CD4-positive, alpha-beta T cell treated with Interleukin-10 for 1 hour (primary cell): ENCODE measurements at places on chromosomes 3 and 15.

DNA sequence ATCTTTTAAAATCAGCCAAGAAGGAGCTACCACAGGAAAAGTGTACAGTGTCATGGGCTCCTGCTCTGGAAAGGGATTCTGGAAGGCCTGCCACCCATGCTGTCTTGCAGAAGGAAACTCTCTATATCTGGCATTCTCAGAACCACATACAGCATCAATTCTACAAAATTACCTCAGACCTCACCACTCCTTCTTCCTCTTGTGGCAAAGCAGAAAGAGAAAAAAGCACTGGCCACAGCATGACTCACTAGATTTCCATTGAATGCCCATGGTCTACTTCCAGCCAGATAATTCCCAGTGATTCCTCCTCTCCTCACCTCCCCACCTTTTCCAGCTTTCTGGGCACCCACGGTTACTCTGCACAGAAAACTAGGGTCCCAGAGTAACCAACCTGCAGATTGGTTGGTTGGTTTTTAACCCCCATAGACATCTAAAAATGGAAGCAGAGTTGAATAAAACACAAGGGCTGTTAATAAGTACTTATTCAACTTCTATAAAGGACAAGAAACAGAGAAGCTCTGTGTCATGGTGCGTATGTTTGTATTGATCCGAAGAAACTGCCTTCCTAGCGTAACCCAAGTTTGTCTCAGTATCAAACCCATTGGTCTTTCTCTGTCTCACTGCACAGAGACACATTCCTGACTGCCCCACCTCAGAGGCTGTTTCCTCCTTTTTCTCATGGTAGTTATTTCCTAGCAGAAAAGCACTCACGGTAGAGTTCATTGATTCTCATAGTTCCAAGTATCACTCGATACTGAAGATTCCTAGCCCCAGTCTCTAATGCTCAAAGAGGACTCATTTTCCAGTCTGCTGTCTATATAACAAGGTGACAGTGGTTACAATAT is 67.7 kb downstream of the LDHAL6B start:
- DNase-seq: no peak

DNA sequence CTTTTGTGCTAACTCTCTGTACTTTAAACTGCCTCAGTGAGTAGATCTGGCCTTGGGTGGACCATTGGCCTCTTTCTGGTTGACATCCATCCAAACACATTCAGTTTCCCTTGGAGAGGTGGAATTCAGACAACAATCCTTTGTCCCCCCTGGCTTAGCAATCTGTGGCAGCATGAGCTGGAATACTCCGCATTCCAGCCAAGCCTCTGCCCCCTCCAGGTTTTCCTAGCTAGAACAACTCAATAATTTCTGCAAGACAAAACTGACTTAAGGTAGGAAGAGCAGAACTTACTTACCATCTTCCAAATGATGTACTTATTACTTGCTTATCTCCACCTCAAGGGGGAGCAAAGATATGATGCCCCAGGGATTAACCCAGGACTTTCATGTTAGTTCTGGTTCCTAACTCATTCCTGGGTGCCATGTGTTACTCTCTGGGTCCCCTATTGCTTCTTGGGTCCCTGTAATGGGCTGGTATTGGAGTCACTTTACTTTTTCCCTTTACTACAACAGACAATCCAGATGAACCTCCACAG is 21.8 kb upstream of the IL16 start:
- DNase-seq: no peak

GRCh38 chr3:38644016-38644661 is 5.3 kb downstream of the SCN5A start:
- DNase-seq: no peak

DNA sequence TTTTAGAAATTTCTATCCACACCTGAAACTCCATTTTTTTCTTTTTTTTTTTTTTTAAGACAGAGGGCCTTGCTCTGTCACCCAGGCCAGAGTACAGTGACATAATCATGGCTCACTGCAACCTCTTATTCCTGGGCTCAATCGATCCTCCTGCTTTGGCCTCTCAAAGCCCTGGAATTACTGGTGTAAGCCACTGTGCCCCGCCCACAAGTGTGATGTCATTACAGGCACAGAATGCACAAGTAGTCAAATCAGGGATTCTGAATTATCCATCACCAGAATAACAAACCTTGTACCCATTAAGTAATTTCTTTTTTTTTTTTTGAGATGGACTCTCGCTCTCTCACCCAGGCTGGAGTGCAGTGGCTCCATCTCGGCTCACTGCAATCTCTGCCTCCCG is 1.9 kb downstream of the UQCRC1 start:
- DNase-seq: no peak

DNA sequence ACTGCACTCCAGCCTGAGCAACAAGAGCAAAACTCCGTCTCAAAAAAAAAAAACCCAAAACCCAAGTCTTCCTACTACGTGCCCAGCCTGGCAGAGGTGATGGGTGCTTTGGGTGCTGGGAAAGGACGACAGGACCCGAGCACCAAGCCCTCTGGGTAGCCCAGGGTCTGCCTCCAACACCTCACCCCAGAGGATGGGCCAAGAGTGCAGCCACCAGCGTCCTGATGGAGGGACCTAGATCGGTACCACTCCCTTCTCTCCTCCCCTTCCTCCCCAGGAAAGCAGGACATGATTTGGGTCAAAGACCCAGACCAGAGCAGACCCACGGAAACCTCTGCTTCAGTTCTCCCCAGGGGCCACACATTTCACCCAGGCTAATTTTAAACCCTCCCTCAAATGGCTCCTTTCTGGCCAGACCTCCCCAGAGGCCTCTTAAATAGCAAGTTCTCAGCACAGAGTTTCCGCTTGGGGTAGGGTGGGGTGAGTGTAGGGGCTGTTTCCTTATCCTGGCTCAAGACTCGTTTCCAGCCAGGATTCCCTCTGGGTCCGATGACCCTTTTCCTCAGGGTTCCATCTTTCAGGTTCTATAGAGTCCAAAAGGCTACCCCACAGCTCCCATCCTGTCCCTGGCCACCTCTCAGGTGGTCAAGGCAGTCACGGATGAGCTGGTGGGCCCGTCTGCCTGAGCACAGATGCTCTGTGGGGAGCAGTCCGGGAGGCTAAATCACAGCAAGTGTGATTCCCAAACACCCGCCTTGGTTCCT is 20.5 kb downstream of the RBPMS2 start:
- no peak for DNase-seq

- DNase-seq: peak; percentile 28
Measured at GRCh38 chr15:64503640-64504039, 43.3 kb downstream of the ZNF609 start.

- no peak for DNase-seq
Measured at GRCh38 chr3:243356-243725, 46.8 kb downstream of the CHL1 start.

GRCh38 chr15:97009031-97009431 is 678.5 kb downstream of the NR2F2 start:
- no peak for DNase-seq

- DNase-seq: no peak
Measured at GRCh38 chr15:67805008-67805665, 20.2 kb upstream of the SKOR1 start.

DNA sequence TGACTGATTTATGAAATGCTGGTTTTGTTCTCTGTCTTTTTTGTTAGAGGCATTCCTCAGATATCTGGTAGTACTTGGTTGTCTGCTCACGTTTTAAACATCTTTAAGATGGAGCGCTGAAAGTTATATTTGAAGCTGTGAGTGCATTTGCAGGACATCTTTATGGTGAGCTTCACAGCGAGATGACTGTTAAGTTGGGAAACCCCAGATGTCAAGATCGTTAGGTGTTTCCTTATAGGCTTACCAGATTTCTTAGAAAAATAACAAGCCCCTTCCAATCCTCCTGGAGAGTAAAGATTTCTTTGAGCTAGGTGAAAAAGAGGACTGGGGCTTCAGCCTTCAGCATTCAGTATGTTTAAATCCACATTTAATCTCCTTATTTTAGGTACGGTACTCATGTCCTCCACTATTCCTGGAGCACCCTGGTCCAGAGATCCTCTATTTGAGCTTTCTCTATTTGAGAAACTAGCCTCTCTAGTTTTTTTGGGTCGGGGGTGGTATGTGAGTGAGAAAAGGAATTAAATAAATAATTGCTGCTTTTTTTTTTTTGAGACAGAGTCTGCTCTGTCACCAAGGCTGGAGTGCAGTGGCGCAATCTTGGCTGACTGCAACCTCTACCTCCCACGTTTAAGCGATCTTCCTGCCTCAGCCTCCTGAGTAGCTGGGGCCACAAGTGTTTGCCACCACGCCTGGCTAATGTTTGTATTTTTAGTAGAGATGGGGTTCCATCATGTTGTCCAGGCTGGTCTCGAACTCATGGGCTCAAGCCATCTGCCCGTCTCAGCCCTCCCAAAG is 72.3 kb downstream of the ZNF609 start:
- no peak for DNase-seq

DNA sequence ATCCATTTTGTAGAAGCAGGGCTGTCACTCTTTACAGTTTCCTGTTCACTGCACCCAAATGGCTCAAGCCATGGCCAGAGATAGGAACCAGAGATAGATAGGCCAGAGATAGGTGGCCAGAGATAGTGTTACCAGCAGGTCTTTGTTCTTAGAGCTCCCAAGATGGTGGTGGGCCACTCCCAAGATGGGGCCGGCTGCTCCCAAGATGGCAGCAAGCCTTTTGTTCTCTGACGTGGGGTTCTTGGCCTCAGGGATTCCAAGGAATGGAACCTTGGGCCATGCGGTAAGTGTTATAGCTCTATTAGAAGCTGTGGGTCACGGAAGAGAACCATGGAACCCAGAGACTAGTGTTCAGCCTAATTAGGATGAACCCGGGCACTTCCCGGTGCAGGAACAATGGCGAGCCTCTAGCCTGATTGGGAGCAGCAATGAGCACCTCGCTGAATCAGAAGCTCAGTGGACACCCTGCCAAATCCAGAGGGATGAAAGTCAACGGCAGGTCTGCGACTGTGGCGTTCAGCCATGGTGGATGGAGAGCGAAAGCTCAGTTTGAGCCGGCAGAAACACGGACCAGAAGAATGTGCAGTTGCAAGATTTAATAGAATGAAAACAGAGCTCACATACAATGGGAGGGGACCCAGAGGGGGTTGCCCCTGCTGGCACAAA is 45.0 kb upstream of the CD96 start:
- no peak for DNase-seq

DNA sequence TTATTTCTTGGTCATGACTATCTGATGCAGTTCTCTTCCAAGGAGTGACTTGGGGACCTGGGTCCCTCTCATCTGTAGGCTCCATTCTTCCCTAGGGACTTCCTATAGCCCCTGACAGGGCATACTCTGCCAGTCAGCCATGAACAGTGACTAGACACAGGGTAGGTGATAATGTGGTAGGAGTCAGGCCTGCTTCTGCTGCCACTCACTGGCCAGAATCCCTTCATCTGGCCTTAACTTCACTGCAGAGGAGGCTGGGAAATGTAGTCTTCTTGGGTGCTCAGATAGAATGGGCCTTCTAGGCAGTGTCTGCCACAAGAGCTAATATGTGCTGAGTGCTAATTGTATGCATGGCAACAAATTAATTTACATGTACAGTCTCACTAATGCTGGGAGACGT is 84.5 kb downstream of the CACNA2D3 start:
- DNase-seq: no peak
